ENCODE measurements at places on chromosomes 7 and 10.
A peak's percentile ranks its signal among the peaks of the same experiment; 100 is the strongest.

DNA sequence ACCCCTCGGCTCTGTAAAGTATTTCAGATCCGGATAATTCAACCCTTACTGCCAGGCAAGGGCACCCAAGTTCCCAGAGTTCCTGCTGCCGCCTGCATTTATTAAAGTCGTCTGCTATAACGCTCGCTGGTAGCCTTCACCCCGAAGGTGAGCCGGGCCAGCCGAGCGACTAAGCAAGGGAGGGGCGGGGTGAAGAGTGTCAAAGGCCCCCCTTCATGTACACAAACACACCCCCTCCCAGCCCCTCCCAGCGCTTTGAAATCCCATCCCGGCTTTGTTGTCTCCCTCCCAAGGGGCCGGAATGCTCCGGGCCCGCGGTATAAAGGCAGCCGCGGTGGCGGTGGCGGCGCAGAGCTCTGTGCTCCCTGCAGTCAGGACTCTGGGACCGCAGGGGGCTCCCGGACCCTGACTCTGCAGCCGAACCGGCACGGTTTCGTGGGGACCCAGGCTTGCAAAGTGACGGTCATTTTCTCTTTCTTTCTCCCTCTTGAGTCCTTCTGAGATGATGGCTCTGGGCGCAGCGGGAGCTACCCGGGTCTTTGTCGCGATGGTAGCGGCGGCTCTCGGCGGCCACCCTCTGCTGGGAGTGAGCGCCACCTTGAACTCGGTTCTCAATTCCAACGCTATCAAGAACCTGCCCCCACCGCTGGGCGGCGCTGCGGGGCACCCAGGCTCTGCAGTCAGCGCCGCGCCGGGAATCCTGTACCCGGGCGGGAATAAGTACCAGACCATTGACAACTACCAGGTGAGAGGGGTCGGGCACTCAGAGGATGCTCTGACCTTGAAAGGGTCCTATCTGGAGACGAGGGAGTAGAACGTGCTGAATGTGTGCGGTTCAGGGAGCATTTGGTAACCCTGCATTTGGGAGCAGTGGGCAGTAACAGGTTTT, at the start of gene DKK1:
Gene DKK1, plus strand, starts transcription at position 349 of the 889 bp plus-strand sequence. Its CDS starts 154 bp downstream, at position 503.
- no peak for DNase-seq

- no peak for DNase-seq
These were observed 33.1 kb downstream of the SMC3 start for GRCh38 chr10:110600487-110601101.

DNA sequence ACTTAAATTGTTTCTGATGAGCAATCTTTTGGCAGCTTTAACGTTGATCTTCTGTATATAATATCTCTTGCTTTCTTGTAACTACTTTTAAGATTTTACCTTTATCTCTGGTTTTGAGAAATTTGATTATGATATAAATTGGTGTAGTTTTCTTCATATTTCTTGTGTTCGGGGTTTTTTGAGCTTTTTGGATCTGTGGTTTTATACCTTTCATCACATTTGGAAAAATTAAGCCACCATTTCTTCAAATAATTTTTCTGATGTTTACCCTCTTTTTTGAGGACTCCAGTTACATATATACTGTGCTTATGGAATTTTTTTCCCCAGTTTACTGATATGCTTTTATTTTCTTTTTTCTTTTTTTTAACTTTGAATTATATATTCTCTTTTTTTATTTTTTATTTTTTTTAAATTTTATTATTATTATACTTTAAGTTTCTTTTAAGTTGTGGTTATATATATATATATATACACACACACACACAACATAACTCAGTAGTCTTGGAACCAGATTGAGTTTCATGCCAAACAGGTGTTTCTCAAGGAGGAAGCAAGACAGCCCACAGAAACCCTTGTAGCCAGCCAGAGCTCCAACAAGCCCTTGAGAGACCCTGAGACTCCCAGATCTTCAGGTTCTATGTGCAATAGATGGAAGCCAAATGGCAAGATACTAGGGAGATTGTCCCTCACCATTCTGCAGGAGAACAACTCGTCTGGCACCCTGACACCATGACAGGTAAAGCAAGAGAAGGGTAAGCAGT, 27.5 kb upstream of the NME8 start:
- DNase-seq, result no peak

DNA sequence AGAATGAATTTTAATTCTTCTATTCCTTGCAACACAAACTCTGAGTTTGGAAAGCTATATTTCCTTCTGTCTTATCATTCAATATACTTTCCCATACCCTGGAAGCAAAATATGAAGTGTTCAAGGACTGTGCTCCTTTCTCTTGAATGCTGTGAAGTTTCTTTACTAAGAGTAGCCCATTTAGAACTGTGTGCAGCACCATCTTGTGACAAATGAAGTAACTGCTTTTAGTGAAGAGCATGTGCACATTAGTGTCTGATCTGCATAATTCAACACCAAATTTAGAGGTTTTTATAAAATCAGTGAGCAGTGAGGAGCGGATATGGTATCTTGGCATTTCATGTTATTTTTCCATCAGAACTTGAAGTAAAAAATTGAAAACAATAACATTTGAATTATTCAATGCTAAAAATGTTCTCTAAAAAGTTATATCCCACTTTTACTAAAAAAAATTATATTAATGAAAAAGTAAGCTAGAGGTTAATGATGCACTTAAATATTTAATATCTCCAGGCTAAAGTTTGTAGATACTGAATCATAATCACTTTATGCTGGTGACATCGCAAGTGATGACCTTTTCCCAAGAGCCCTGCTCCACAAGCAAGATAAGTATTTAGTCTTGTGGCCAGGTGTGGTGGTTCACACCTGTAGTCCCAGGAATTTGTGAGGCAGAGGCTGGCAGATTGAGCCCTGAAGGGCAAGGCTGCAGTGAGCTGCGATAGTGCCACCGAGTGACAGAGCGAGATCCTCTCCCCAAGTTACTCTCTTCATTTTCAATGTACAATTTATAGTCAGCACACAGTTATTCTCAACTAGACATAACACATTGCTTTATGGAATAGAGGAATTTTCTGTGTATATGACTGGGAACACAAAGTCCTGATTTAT, 108.8 kb upstream of the PCLO start:
- DNase-seq, result no peak

- DNase-seq, result no peak
These were observed 5.5 kb upstream of the ZNF117 start for GRCh38 chr7:64996305-64996704.

DNA sequence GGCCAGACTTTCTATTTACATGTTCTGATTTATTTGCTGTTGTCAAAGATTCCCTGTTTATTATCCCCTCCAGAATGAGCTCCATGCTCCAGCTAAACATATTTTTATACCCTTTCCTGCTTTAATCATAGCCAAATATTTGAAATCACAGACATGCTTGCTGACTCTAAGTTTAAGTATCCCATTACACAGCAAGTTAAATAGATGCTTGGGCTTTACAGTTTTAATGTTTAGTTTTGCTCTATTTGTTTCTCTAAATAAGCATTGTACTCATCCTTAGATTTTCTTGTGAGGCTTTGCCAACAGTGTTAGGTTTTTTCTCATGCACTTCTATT, 196.8 kb downstream of the TAX1BP1 start:
- no peak for DNase-seq

DNA sequence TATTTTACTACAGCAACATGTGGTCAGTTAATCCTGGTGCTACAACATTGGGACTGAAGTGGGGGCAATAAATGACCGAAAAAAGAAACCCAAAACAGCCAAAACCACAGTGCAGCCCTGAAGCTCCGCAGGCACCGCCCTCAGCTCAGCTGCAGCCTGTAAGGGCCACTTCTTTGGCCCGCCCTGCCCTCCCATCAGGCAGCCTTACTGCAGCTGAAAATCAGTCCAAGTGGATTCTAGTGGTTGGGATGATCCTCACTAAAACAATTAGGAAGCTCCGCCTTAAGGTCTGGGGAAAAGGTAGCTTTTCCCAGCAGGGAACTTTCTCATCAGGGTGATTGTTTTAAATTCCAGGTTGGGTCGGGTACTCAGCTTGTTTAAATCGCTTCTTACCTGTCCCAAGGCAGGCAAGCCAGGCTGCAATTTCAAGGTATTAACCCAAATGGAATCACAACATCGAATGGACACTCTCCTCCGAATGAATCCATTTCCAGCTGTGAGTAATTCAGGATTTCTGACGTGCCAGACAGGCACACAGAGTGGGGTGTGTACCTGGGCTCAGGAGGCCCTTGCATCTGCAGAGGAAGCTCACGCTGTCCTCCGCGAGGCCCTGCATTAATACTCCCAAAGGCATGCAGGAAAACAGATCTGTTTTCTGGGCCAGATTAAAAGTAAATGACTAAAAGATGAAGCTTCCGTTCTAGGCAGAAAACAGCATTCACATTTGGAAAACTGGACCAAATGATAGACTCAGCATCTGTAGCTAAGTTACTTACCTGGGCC, 104.3 kb downstream of the CREB5 start:
- DNase-seq, result no peak

- DNase-seq, result no peak
These were observed 160.9 kb upstream of the SEMA3C start for GRCh38 chr7:81079746-81080145.

GRCh38 chr7:19715499-19715898, 6.7 kb upstream of the POLR1F start:
- no peak for DNase-seq

GRCh38 chr10:42972946-42973345, 103.9 kb upstream of the RET start:
- DNase-seq, result no peak

DNA sequence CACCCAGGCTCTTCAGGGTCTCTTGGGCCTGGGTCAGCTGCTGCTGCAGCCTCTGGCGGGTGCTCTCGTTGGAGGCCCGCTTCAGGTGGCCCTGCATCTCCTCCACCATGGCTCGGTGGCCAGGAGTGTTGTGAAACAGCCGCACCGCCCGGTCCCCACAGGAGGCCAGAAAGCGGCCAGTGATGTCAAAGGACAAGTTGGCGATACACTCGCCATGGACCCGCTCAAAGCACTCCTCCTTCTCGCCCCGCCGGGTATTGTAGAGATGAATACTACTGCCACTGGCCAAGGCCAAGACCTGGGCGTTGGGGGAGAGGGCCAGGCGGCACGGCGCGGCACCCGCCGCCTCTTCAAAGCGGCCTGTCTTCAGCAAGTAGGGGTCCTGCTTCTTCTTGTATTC, 7.9 kb downstream of the TBL2 start:
- DNase-seq, result no peak

DNA sequence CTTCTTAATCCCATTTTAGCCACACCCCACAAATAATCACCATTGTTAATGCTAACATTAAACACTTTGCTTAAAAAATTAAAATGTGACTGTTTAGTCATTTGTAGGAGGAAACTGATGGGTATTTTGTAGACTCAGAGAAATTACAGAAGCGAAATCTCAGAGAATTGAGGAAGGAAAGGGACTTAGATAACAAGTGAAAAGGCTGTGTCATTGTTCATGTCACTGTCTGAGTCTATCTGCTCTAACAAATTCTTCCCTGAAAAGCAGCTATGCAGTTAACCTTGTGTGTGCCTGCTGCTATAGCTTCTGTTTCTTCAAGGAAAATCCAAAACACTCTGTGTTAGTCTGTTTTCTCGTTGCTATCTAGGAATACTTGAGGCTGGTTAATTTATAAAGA, 40.9 kb upstream of the PLXDC2 start:
- DNase-seq, result no peak

GRCh38 chr10:27388761-27389399, 115.2 kb upstream of the RAB18 start:
- DNase-seq, result no peak

- DNase-seq, result no peak
These were observed 44.8 kb downstream of the CHST3 start for GRCh38 chr10:72009051-72009424.

- no peak for DNase-seq
These were observed 228.7 kb downstream of the BAMBI start for GRCh38 chr10:28906011-28906411.

DNA sequence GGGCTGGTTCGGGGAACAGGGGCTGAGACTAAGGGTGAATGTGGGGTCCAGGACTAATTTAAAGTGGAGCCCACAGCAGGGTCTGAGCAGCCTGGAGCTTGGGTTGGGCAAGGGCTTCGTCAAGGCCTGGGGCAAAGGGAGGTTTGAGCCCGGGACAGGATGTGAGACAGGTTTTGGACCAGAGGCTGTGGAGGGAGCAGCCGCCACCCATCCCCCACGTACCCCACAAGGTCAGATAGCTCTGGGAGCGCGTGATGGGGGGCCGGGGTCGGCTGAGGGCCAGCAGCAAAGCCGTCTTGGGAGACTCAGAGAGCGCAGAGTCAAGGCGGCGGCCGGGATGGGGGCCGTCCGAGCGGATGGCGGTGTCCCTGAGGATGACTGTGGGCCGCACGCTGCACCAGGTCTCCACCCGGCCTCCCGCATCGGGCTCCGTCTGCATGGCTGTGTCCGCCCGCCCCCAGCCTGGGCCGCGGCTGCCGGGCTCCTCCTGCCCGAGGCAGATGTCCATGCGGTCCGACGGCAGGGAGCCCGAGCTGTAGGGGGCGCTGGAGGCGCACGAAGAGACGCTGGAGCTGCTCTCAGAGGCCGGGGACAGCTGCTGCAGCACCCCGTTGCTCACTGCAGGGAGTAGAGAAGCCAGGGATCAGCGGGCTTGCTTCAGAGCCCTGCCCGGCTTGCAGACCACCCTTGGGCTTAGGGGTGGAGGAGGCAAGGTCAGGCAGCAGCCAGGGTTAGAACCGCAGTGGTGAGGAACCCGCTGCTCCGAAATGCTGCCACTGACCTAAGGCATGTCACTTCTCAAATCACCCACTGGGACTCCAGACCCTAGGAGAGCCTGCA, 12.1 kb downstream of the PDZD7 start:
- peak; percentile 30 for DNase-seq

DNA sequence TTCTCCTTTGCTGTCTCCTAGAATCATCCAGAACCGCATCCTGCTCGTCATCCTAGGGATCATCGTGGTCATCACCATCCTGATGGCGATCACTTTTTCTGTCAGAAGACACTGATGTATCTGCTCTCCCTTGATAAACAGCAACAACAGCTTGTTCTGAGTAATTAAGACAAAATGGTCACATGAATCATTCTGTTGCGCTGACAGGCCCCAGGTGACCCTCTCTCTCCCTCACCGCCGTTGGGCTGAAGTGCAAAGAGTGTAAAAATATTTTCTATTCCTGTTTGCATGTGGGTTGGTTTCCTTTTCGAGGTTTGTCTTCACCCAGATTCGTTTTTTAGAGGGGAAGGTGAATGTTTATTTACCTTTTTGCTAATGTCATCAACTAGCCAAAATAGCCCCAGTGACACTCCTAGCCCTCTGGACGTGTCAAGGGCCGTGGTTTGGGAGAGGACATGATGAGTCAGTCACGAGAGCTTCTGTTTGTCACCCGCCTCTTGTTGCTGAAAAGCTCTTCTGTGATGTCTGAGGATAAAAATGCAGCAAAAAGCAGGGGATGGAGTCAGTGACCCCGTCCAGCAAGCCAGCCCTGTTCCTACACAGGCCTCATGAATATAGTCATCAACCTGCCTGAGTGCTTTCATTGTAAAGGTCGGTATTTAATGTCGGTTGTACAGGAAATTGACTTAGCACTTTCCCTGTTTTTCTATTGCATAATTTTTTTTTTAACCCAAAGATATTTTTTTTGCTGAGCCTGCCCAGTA, 134.6 kb upstream of the TCF7L2 start:
- DNase-seq, result no peak

- DNase-seq, result no peak
These were observed 119.1 kb upstream of the HABP2 start for GRCh38 chr10:113433711-113434110.
